ENCODE measurements at places on chromosomes 13 and 19.

GRCh38 chr19:54449701-54450069 is 686 bp downstream of the LENG8 start:
- DNase-seq: no peak

DNA sequence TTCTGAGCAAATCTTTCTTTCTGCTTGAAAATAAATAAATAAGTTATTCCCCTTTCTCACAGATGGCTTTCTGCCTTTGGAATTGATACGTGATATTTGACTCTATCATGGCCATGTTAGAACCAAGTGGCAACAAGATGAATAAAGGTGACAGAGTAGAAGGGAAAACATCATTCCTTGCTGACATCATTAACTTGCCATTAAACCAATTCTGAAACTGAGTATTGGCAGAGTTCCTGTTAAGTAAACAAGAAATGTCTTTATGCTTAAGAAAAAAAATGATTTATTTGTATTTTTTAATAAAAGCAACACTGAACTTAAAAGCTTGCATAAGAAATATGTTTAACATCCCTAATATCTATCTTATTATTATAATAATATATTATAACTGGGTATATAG is 828.1 kb downstream of the PCDH9 start:
- no peak for DNase-seq

DNA sequence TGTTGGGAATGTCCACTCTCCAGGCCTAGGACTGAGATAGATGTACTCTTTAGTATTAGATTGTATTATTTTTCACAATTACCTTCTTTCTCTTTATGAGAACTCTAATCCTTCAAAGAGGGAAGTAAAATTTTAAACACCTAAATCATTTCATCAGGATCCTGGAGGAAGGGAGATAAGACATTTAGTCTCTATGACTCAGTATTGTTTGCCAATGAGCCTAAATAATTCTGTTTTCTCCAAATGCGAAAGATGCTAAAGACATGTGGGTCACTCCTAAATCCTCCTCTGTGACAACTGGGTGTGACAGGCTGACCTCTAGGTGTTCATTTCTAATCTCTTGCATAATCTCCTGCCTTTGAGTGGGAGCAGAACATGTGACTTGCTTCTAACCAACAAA is 1736.6 kb upstream of the MIR17HG start:
- DNase-seq: no peak

DNA sequence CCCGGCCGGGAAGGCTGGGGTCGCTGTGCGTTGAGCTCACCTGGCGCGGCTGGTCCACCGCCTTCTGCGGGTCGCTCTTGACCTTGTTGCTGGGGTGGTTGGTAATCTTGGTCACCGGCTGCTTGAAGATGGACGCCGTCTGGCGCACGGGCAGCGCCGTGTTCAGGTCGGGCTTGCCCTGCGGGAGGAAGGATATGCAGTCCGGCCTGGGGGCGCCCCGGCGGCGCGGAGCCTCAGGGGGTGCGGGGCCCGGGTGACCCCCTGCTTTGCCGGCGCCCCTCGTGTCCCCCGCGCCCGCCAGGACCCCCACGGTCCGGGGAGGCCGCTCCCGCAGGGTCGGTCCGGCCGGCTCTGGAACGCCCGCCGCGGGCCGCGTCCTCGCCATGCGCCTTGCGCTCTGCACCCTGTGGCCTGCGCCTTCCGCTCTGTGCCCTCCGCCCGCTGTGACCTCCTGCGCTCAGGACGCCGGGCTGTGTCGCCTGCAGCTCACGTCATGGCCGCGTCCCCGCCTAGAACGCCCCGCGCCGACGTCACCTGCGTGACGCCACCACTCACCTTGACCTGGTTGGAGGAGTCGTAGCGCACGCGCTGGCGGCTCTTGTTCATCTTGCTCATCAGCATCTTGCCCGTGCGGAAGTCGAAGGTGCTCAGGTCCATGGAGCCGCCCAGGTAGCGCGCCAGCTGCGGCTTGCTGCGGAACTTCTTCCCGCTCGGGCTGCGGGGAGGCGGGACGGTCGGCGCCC is 8.0 kb downstream of the MBD3 start:
- DNase-seq: no peak

DNA sequence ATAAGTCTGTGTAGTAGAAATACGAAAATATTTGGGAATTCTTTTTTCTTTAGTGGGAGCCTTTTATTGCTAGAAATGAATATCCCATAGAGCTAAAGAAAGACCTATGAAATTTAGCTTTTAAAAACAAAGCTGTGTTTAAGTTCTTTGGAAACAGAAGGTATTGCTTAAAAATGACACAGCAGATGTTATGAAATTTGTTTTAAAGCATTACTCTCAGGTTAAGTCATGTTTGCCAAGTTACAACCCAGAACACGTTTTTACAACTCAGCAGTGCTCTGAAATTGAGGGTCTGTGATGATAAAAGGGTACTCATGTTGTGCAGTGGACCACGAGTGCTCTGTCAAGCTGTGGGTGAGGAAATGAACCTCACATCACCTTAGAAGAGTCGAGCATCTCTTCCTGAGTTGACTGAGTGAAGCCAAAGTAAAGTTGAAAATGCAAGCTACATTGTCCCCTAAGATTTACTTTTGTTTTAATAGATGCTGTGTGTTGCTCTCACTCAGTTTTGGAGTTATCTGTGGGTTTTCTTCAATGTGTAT is 161.1 kb downstream of the SHISA2 start:
- no peak for DNase-seq

DNA sequence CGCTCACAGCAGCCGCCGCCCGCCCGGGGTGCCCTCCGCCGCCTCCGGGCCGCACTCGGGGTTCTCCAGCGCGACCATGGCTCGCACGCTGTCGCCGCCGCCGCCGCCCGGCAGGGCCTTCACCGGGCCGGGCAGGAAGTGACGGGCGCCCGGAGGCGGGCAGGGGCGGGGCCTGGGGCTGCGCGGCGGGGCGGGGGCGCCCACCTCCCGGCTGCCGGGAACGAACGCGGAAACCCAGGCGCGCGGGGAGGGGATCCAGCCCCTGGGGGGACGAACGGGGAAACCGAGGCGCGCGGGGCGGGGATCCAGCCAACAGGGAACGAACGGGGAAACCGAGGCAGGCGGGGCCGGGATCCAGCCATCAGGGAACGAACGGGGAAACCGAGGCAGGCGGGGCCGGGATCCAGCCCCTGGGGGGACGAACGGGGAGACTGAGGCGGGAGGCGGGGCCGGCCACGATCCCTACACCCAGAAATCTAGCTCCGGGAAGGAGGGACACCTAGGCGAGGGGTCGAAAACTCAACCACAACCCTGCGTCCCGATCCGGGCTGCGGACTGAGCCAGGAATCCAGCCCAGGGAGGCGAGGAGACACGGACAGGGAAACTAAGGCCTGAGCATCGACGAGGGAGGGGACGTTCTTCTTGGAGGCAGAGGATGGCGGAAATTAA is at the start of gene R3HDM4:
Gene R3HDM4, minus strand, starts transcription at position 140 of the 669 bp plus-strand sequence. Its CDS starts 62 bp downstream, at position 78.
- DNase-seq: peak; percentile 85

DNA sequence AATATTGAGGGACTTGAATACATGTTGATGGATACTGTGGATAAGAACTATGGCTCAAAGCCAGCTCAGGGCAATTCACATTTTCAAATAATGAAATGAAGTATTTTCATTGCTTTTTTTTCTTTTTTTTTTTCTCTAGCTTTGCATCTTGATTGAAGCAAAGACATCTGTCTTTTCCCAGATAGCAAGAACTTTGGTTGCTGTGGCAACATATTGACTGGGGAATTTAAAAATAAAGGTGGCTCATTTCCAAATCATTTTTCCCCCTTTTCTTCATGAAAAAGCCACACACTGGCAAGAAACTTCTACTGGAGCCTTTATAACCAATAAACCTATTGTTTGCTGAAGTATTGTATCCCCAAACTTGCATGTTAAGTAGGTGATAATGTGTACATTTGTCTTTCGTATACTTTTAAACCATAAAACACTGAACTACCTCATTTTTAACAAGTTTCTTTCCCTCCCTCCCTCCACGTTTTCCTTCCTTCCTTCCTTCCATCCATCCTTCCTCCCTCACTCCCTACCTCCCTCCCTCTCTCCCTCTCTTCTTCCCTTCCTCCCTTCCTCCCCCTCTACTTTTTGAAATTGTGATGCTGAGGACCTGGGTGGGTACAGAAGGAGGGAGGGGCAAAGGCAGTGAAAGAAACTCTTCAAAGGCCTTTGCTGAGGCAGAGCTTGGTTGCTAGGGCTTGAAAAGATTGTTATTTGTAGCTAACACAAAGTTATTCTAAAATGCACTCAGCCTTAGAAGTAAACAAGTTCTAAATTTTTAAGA is 343.5 kb upstream of the SPRY2 start:
- DNase-seq: no peak

GRCh38 chr13:111491659-111492058 is 171.2 kb downstream of the TEX29 start:
- DNase-seq: no peak

- DNase-seq: no peak
Measured at GRCh38 chr19:44525721-44526430, 3.6 kb downstream of the CEACAM20 start.

DNA sequence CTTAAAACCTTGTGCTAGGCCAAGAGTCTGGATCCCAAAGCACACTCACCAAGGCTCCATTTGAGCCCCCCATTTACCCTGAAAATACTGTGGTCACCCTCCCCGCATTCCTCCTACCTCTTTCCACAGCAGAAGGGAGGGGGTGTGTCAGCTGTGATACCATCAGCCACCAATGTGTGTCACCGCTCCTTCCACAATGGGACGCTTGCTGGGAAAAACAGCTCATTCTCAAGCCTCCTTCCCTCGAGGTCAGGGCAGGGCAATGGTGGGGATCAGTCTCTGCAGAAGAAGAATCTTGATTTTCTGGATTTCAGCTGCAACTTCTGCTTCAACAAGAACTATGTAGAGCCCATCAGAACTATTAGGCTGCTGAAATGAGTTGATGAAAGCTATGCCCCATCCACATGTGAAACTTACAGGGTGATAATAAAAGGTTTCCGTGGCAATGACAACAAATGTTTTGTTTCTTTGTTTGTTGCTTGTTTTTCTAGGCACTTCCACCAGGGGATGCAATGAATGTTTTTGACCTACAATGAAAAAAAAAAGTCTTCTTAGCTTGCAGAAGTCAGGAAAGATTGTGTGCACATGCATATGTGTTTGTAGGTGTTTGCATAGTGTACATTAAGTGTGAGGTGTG is 26.4 kb upstream of the ZNF507 start:
- DNase-seq: no peak

- DNase-seq: no peak
Measured at GRCh38 chr13:52934258-52934657, 85.8 kb upstream of the PCDH8 start.

DNA sequence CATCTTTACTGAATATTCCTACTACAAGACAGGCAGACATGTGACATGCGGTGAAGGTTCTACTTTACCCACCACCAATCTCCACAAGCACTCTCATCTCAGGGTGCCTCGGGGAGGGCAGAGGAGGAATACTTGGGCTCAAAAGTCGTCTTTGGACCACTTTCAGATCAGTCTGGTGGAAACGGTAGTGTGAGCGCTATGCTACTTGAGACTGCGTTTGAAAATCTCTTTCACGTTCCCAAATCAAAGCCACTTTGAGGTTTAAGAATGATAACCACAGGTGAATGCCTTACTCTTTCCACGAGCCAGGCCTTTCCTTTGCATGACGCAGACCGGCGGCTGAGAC is 1.5 kb upstream of the SOX1 start:
- DNase-seq: no peak

GRCh38 chr19:28290963-28291657 is 921.8 kb downstream of the UQCRFS1 start:
- DNase-seq: no peak

DNA sequence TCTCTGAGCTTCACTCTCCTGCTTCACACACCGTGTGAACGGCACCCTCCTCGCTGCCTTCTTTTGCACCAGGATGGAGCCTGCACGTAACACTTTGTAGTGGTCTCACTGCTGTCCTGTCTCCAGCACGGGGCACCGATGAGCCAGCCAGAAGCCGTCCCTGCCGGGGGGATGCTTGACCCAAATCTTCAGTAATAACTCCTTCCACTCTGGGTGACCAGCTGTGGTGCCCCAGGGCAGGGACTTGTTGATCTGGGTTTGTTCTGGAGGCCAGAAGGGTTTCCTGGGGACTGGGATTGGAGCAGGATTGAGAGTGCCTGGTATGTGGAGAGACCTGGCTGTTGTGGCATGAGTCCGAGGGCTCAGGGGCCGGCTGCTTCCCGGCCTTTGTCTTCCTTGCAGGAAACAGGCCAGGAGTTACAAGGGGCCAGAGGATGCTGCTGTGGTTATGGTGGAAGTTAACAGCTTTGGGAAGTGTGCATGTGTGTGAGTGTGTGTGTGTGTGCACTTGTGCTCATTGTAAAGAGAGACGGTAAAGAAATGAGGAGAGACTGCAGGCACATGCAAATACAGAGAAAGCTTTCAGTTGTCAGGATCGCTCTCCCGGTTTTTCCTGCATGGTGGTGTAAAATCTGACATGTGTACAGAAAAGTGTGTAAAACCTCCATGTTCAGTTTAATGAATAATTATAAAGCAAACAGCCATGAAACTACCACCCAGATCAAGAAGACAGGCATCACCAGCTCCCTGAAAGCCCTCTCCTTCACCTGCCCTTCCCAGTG is 18.9 kb downstream of the PAK4 start:
- no peak for DNase-seq

- peak; percentile 86 for DNase-seq
Measured at GRCh38 chr19:47231215-47232054, 436 bp upstream of the BBC3 start.

DNA sequence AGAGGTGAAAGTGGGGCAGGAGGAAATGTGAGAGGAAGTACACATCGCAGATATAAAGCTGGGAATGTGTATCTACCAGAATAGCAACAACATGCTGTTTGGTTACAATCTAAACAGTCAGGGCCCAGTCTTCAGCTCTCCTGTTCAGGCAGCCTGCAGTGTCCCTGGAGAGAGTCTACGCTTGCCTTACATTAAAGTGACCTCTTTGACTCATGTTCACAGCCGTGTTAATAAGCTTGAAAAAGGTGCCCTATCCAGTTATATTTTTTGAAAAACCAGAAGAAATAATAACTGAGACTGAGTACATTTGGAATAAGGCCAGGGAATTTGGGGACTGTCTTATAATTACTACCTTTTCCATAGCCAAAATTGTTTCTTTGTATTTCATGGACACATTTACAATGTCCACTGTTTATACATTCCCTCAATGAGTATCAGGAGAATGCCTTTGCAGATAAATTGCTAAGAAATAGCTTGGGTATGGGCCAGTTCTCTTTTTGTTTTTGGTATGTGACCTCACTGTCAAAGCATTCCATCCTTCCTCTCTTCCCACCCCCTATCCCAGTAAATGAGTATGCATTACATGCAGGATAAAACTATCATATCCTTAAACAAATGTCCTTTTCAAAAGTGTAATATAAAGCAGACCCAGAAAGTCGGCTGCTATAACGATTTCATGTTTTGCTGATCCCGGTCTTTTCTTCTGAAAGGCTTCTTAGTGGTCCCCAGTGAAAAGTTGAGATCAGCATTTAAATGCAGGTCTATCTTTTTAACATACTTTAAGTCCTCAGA is 82.6 kb downstream of the PCDH9 start:
- DNase-seq: no peak

DNA sequence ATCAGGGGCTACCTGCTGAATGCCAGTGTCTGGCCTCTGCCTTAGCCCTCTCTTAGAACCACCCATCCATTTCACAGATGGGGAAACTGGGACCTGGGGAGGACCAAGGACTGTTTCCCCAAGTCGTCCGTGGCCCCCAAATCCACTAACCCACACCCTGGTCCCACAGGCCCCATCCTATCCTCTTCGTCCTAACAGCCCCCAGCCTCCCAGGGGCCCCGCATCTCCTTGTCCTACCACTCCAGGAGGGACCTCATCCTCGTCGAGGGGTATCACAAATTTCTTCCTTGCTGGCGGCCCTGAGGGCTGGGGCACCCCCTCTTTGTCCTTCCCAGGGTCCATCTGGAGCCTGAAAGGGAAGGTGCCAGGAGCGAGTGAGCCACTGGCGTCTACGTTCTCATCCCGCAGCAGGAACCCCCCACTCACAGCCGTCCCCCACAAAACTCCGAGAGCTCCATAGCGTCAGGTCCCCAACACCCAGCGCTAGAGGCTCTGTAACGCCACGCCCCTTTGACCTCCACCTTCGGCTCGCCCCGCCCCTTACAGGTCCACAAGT is 606 bp downstream of the ERCC1 start:
- DNase-seq: no peak

Data from activated B cell treated with CpG ODN at 0.5 μM for 24 hours (primary cell).